ENCODE measurements at places on chromosomes 5 and 9.

GRCh38 chr5:56412601-56413379 is 179.7 kb upstream of the ANKRD55 start:
- DNase-seq, result peak; percentile 61

- no peak for DNase-seq
Measured at GRCh38 chr5:124642151-124642550, 104.3 kb downstream of the ZNF608 start.

- DNase-seq, result no peak
Measured at GRCh38 chr5:34620185-34620584, 35.9 kb upstream of the RAI14 start.

DNA sequence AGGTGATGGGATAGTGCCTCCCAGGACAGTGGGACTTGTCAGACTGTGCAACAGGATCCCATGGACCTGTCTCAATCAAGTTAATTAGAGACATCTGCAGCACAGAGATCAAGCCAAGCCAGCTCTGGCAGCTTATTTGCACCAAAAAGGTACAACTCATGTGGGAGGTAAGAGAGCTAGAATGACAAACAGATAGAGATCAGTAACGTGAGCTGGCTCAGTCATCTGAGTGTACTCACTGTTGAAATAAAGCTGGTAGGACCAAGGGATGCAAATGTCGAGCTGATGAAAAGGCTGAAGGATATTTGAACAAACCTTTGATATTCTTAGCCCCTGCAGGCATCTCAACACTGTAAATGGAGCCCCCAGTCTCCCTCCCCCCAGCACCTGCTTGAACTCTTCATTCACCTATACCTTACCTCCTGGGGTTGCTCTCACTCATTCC is 198.1 kb downstream of the EFNA5 start:
- DNase-seq, result no peak

- no peak for DNase-seq
Measured at GRCh38 chr5:74503-75109, 17.4 kb upstream of the PLEKHG4B start.

GRCh38 chr9:114382699-114383520 is 4.9 kb downstream of the AKNA start:
- DNase-seq, result peak; percentile 64

DNA sequence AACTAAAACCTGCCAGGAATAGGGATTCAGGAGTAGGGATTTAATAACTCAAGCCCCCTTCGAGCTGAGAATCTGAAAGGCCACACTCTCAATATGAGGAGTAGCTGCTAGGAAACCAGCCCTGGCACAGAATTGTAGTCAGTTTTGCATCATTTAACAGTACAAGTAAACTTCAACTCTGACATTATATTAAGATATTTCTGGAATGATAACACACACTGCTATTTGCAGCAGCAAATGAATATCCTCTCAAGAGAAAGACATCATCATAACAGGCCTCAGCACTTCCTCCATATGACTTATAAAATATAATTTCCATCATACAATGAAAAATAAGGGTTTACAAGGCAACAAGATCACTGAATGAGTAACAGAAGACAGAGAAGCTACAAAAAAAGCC is 138.2 kb upstream of the RFX3 start:
- no peak for DNase-seq

- peak; percentile 6 for DNase-seq
Measured at GRCh38 chr9:33263131-33264002, 1.1 kb downstream of the BAG1 start.

GRCh38 chr5:151904909-151905308 is 19.7 kb downstream of the GLRA1 start:
- DNase-seq, result no peak

- DNase-seq, result no peak
Measured at GRCh38 chr5:147417135-147417813, 92.6 kb downstream of the DPYSL3 start.

DNA sequence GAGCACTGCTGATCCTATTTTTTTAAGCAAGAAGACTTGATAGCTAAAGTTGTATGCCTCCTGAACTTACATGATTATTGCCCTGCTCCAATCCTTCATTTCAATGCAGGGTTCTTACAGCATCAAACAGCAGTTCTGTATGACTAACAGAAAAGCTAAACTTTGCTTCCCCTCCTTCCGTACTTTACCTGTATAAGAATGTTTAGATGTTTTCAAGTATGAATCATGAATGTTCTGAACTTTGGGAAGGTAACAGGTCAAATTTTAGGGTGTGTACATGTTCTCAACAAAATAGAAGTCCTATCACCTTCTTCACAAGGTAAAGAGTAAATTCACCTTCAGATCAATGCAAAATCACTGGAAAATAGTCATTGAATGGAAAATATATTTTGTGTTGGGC is 972.6 kb upstream of the SEMA6A start:
- DNase-seq, result no peak

- DNase-seq, result no peak
Measured at GRCh38 chr5:115165790-115166189, 3.9 kb downstream of the TRIM36 start.

DNA sequence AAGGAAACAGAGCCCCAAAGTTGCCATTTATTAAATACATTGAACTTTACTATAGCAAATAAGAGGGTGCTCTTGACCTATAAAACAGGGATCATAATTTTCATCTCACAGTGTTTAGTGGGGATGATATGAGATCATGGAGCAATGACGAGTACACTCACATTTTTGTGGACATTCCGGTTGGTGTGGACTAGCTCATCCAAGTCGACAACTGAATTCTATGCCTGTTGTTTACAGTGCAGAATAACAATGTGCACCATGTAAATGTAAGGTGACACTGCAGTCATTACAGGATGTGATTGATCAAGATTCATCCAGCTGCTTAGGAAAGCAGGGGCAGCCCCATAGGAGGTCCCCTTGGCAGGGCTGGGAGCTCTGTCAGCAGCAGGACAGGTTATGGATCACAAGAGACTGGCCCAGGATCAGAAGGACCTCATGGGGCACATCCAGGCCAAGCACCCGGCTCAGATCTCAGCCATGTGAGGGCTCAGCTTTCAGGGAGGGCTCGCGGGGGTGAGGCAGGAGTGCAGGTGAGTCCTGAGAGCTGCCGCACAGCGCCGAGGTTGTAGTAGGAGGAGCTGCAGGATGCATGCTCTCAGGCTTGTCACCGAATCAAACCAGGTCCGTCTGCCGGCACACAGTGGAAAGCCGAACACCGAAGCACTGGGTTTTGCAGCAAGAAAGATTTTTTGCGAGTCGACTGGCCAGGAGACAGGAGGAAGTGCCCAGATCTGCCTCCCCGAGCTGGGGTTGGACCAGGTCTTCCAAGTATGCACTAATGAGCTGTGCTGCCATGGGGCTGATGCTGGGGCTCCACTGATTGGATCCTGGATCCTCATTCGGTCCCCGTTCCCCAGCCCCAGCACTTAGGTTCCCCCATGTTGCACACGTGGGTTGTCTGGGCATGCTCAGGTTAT is 28.2 kb downstream of the MRPL36 start:
- no peak for DNase-seq

DNA sequence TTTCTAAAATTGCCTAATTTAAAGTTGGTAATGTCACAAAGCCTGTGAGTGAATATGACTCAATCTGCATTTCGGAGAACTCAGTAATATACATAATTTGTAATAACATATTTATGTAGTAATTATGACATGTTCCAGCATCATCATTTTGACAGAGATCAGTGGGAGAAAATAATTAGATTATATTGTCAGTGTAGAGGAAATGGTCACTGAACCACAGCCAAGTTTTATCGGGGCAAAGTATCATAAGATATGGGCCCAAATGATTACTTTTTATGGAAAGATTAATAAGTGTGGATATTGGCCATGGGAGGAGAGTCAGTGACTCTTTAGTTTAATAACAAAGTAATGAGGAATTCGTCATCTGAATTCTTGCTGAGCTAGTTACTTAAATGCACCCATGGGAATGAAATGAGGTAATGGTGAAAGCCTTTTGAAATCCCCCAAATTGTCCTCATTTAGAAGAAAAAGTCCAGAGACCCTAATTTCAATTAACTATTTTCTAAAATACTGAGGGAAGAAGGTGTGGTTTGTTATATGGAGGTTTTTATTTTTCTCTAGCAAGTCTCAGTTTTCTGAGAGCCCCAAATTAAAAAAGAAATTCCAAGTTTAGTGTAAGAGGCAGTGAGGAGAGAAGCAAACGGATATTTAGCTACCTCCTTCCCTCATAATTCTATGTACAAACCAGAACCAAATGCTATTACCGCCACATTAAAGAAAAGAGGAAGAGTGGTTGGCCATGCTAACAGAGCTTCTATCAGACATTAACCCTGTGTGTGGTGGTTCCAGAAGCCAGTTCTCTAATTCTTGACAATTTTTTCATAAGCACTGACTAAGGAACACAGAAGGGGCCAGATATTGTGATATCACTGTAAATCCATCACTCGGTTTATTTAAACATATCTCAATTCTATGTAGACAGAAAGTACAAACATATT is 37.7 kb upstream of the MRPS30 start:
- DNase-seq, result no peak

DNA sequence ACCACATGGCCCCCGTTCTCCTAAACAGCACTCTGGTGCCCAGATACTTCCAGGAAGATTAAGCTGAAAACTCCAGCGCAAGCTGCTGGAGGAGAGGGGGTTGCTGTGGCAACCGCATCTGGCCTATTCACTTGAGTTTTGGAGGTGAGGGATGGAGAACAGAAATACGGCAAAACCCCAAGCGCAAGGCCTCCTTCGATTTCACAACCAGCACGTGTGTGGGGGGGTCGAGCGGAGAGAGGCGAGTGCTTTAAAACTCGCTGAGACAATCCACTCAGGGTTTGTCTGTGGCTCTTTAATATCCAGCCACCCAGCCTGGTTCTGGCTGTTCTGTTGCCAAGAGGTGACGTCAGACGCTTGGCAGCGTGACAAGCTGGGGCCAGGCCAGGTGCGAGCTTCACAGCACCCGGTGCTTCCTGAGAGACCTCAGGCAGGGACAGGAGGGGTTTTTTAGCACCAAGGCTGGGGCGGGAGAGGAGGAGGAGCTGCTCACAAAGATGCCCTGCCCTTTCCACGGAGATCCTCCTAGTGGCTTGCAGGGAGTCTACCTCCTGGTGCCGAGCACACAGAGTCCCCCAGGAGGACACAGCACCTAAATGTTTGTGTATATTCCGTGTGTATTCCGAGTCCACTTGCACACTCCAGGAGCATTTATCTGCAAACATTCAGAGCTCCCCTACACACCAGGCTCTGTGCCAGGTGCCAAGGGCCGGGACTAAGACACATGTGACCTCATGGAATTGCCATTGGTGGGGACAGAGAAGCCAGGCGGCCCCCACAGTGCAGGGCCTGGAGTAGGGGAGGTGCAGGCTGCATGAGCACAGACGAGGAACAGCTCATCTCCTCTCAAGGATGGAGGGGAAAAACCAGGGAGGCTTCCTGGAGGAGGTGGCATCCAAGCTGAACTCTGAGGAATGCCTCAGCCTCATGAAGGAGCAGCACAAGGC is 194.6 kb downstream of the OLFM1 start:
- DNase-seq, result peak; percentile 41

DNA sequence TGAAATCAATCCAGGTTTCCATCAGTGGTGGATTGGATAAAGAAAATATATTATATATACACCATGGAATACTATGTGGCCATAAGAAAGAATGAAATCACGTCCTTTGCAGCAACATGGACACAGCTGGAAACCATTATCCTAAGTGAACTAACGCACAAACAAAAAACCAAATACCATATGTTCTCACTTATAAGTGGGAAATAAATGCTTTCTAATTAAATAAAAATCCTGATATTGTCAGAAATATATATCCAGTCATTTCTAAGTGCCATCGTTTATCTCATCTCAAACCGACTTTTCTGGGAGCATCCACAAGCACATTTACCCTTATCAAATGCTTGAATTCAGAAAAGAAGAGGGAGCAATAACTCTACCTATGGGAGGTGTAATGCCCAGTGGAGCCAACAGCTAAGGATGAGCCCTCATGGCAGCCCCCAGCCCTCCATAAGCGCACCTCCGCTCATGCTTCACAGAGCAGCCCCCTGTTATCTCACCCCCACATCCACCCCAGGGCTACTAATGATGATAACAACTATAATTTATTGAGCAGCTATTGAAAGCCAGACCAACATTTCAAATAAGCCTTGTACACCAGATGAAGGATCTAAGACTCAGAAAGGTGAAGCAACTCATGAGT is 101.7 kb upstream of the SPOCK1 start:
- no peak for DNase-seq

DNA sequence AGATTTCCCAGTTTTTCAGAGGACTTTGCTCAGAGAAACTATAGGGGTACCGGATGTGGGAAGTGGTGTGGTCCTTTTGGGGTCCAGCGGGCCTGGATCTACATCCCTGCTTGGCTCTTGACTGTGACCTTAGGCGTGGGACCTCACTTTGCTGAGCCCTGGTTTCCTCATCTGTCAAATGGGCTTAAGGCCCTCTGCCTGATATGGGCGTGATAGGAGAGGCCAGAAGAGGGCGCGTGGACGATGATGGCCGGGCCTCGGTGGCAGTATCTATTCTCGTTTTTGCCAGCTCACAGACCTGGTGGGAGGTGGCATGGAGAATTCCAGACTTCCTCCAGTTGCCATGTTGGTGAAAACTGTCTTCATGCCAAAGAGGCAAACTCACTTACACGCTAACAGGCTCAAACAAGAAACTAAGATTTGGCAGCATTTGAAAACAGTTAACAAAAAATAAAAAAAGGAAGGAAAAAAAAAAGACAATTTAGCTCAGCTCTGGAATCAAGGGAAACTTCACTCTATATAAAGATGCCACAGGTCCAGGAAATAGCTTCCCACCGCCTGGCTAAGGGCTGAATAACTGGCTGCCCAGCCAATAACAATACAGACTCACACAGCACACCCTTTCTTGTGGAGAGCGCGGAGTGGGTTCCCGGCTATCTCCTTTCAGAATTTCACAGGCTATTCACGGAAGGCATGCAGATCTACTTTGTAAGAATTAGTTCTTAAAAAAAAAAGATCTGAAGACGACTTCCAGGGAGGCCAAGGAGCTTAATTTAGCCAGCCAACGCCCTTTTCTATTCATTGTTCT is 1.7 kb downstream of the SH3PXD2B start:
- DNase-seq, result no peak

DNA sequence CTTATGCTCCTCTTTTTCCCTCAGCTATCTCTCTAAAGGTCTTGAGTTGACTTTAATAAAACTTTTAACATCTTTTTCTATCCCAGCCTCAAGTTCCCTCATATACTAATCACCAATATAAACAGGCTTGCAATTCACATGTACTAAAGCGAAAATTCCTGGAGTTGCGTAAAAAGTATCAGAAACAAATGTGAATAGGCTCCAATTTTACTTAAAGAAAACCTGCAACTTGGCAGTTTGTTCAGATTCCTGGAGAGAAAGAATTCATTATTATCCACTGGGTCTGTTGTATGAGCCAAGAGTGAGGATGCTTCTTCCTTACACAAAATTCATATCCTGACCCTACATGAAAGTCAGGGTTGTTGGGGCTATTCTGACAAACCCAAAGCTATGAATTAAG is 384.2 kb downstream of the DTWD2 start:
- DNase-seq, result no peak

Measured in CD4-positive, alpha-beta T cell (primary cell).